ENCODE measurements at places on chromosomes 11 and 22.

- DNase-seq, result no peak
These were observed 34.0 kb downstream of the LGR4 start for GRCh38 chr11:27438595-27438981.

DNA sequence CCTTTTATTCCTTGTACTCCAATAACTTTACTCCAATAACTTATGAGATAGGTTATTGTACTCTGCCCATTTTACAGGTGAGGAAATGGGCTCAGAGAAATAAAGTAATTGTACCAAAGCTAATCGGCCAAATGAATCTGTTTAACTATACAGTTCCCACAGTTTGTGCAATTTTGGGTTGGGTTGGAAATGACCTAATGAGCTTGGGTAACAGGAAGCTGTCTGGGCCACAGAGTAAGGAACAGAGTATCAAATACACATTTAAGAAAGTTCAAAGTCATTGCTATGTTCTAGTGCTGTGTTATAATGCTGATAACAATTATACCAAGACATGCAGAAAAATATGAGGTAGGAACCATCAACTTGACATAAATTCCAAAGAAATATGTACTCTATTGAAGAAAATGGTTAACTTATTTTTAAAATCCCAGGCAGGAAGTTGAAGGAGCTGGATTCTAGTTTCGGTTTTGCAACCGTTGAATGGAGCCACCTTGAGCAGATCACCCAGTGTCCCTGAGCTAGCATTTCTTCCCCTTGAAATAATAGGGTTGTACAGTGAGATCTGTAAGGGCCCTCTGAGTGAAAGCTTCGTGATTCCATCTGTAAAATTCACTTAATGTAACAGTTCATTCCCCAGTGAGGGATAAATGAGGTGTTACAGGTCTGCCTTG lies 360.9 kb upstream of the NARS2 start:
- DNase-seq, result no peak

- no peak for DNase-seq
These were observed 313.9 kb downstream of the ST3GAL4 start for GRCh38 chr11:126669416-126669815.

DNA sequence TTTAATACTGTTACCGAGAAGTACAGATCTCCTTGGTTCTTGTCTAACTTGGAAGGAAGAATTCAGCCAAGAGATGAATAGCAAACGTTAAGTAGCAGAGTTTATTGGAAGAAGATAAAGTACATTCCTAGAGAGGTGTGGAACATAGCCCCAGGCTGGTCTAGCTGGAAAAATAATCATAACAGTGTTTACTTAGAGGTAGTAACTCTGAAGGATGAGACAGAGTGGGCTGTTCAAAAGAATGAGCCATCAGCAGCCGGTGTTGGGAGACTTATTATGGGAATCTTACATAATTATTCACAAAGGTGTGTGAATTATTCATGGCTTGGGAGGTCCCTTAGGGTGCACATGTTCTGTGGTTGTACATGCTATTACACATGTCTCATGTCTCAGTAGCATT lies 276.5 kb downstream of the LUZP2 start:
- DNase-seq, result no peak

DNA sequence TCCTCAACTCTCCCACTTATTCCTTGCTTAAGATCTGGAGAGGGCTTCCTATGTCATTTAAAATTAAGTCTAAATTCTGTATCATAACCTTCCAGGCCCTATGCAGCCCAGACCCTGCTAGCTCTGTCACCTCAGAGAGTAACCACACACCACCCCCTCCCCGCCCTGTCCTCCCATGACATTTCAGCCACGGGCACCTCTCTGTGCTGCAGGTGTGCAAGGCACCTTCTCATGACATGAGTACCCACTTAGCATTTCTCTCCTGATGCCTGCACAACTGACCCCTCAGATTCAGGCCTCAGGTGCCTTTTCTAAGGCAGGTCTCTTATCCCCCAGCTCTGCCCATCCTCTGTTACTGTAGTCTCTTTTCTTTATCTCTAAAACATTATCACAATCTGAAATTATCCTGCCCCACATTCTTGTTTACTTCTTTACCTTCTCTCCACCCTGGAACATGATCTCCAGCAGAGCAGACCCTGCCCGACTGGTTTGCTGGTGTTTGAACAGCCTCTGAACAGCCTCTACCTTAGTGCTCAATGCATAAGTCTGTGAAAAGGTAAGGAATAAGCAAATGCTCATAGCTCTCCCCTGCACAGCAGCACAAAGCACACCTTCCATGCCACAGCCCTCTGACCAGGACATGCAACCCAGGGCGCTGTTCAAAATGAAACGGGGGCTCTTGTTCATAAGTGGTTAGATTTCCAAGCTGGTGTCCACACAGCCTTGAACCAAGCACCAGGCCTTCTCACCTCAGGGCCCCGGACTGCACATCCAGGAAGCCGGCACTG lies 196.1 kb upstream of the B3GAT1 start:
- DNase-seq, result no peak

DNA sequence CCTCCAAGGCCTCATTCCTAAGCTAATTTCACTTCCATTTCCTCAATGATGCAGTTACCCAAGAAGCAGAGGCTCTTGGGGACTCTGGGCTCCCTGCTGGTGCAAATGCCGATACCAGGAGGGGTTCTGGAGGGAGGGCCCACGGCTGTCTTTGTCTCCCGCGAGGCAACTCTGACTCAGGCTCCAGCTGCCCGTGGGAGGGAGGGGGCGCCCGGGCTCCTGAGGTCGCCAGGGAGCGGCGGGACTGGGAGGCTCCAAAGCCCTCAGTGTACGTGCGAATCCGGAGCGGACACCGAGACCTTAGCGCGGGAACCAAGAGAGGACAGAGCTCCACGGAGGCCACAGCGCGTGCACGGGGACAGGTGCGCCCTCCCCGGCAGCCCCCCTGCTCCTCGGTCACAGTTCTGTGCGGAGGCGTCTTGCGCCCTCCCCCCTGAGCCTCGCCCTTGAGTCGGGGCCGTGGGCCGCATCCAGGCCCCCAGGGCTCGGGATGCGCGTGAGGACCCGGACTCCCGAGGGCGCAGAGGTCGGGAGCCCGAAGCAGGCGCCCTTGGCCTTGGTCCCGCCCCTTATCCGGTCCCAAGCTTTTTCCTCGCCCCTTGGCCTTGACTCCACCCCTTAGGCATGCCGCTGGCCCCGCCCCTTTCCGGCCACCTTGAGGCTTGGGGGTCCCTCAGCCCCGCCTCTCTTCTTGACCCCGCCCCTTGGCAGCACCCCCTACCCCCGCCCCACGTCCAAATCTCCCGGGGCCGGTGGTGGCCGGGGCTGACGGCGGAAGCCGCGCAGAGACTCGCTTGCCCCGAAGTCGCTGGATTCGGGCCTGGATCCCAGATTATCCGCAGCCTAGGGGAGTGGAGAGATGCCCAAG lies 4.7 kb upstream of the SHISA8 start:
- DNase-seq, result no peak

DNA sequence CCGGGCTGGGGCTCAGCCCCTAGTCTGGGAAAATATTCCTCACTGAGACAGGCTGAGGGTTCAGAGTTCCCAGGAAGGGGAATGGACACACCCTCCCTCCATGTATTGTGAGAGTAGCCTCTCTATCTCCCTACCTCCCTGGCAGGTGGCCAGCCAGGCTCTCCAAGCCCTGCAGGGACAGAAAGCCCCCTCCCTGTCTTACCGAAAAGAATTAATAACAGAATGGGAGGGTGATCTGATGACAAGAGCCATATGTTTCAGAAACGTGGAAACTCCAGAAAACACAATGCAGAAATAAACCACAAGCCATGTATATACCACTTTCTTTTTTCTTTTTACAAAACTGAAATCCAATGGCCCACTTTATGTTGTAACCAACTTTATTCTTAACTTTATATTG lies 140.0 kb downstream of the CHST1 start:
- DNase-seq, result no peak

GRCh38 chr11:64772303-64773018 lies 5.9 kb downstream of the SF1 start:
- DNase-seq, result no peak

DNA sequence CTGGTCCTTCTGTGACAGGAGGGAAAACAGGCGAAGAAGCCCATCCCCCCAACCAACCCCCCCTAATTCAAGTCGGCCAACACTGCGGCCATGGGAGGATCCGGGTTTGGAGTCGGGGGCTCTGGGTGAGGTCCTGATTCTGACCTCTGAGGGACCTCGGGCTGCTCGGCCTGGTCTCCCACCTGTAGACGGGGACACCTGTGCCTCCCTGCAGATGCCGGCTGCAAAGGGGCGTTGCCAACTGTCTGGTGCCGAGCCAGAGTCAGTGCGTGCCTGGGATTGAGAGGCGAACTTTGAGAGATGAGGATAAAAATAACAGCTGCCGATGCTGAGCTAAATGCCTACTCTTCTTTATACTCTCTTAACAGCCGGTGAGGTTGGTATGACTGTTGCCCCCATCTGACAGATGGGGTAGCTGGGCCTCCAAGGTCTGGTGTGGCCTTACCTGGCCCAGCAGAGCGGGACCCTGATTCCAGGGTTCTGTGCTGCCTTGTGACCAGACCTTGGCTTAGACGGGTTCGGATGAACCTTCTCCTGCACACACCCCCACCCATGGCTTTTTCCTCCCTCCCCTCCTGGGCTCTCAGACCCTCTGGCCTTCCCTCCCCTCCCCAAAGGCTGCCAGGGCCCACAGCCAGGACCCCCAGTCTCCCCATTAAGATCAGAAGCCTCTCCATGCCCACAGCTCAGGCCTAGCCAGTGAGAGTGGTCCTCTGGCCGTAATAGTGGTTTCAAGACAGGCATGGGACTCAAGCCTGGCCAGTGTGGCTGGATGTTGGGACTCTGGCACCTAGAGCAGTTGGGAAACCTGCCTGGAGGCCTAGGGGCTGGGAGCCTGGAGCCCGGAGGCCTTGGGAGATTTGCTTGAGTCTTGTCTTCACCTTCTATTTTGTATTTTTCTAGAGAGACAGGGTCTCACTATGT lies 41.7 kb downstream of the KCNJ4 start:
- no peak for DNase-seq

DNA sequence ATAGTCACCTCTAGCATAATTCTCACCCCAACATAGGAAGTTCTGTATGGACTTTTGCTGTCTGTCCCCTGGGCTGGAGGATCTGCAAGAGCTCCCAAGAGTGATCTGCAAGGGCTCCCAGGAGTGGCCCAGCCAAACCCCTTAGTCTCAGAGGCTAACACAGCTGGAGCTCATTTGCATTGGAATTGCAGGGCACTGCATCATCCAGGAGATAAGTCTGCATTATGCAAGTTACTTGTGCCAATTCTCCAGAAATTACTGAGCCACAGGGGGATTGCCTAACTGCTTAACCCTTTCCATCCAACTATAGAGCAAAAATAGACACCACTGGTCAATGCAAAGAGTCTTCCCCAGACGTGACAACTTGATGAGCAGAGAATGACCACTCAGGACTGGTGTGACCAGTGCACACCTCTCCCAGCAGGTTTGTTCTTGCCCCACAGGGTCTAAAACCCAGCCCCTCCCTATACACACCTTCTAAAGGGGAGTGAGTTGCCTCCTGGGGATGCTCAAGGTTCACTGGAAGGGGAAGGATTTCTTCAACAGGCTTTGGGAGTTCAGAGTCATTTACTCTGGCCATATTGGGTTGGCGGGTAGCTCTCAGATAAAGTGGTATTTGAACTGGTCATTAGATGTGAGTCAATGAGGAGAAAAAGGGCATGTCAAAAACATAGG lies 38.4 kb downstream of the POU2AF3 start:
- DNase-seq, result no peak

DNA sequence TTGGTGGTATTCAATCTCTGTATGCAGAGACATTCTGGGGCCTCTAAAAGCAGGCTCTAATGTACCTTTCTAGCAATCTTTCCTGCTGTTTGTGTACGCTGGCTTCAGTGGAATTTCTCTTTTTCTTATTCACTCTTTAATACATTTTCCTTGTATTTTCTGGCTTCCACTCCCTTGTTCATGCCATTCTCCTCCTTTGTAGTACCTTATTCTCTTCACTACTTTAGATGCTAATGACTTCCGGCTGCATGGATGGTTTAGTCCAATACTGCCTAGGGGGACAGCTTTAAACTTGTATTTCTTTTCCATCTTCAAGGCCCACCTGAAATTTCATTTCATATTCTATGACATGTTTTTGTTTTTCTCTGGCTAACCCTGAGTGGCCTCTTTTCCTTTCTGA lies 40.2 kb downstream of the DDX10 start:
- no peak for DNase-seq

GRCh38 chr11:120210626-120211521 lies at the start of gene OAF:
TSS of gene OAF (plus strand) at chr11:120211032. CDS start at chr11:120211280, 248 bp downstream.
- peak; percentile 44 for DNase-seq

- DNase-seq, result no peak
These were observed 747.0 kb downstream of the BRD1 start for GRCh38 chr22:49080631-49081030.

DNA sequence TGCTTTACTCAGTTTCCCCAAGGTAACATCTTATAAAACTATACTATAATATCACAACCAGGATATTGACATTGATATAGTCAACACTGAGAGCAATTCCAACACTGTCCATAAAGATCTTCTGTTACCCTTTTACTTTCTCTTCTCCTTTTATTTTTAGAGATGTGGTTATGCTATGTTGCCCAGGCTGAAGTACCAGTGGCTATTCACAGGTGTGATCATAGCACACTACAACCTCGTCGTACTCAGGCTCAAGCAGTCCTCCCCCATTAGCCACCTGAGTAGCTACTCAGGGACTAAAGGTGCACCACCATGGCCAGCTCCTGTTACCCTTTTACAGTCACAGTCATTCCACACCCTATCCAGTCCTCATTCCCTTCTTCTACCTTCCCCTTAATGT lies 119.7 kb downstream of the CWF19L2 start:
- no peak for DNase-seq

GRCh38 chr11:102276362-102276761 lies 40.9 kb upstream of the BIRC3 start:
- no peak for DNase-seq

DNA sequence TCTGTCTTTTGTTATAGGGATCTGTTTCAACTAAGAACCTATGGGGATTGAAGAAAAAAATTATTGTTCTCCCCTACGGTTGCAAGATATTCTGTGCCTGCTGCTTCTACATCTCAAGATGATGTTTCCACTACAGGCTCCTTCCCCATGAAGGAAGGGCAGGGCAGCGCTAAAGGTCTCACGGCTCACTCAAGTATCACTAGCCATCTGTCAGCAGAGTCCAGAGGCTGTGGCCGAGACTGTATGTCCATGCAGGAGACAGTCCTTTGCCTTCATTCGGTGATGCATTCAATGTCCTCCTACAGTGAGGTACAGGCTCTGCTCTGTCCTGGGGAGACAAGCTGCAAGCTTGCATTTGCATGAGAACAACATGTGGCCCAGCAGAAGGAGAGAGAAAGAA lies 518.0 kb downstream of the OPCML start:
- DNase-seq, result no peak

GRCh38 chr11:108895579-108896480 lies 231.0 kb downstream of the DDX10 start:
- no peak for DNase-seq

- DNase-seq, result no peak
These were observed 22.6 kb downstream of the AMOTL1 start for GRCh38 chr11:94790661-94791180.

- DNase-seq, result no peak
These were observed 6.1 kb downstream of the CAPN5 start for GRCh38 chr11:77072851-77073327.

- no peak for DNase-seq
These were observed 177.9 kb downstream of the JRKL start for GRCh38 chr11:96567667-96568066.
